ENCODE measurements at places on chromosomes 5 and 9.

DNA sequence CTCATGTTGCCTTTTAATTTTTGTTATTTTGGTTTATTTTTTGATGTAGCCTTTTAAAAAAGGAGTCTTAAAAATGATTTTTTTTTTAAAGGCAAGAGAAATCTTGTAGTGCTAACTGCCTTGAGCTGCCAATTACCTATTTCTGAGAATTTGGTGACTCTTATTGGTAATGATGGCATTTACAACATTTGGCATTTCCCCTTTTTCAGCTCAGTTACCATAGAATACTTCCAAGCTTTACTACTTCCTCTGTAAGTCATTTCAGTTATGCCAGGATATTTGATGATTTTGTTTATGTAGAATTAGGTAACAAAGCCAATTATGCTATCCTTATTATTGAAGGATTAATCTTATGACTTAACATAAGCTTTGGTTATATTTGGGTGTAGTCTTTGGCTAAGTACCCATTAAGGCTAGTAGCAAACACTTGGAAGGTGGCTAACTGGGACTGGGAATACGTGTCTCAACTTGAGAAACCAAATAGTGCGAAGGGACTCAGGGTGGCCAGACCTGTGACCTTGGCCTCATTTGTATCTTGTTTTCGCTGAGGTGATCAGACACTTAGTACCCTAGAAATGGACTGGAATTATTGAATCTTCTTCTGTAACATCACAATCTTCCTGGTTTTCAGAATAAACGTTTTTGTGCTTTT lies 27.7 kb downstream of the CDC37L1 start:
- DNase-seq = no peak

DNA sequence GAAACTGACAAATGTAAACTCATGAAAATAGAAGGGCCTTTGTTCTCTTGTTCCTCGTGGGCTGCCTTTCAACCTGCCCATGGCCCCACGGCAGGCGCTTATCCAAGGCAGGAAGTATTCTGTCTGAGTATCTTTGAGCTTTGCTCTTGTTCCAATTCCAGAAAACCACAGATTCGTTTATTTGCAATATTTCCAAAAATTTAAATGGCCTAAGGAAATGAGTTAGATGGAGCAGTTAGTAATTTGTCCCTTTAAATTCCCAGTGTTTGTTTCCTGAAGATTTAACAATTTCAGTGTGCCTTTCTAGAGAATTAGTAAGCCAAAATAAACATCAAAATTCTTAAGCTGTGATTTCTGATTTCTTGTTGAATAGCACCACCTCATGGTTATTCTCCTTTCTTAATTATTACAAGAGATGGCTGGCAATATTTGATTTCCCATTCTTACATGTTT lies 299.4 kb upstream of the RASA1 start:
- DNase-seq = no peak

DNA sequence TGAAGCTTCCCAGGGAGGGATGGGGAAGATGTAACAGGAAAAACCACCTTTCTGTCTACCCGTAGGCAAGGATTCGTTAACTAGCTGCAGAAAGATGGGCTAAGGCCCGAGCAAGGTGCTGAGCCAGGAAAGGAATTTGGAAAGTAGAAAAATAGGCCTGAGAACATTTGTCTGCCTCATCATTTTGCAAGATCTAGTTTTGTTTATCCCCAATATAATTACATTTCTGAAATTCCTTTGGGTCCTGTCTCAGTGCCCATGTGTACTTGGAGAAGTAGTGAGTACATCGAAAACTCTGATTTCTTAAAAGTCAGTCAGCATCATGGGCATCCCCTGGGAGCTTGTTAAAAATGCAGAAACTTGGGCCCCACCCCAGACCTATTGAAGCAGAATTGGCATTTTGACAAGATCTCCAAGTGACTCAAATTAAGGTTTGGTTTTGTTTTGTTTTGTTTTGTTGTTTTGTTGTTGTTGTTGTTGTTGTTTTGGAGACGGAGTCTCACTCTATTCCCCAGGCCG lies 52.1 kb upstream of the CEMIP2 start:
- no peak for DNase-seq

DNA sequence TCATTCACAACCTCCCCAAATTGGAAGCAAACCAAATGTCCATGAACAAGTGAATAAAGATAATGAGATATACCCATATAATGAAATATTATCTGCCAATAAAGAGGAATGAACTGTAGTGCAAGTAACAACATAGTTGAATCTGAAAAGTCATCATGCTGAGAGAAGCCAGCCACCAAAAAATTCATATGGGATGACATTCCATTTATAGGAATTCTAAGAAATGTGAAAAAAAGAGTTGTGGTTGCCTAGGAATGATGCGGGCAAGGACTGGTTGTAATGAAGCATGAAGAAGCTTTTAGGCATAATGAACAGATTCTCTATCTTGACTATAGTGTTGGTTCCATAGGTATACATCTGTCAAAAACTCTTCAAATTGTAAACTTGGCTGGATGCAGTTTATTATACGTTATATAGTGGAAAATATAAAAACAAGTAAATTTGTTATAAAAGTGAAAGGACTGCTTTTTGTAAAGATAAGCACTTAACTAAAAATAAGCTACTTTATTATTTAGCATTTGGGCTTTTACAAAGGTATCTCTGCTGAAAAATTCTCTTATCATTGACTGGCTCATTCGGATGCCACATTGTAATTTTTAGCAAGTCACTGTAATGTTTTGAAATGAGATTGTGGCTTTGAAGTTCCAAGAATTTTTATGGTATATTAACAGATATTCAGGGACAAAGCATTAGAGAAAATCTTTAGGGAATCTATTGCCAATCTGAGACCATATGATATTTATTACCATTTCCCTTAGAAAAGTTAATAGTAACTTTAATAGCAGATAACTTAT lies 21.2 kb upstream of the TTC23L start:
- no peak for DNase-seq

DNA sequence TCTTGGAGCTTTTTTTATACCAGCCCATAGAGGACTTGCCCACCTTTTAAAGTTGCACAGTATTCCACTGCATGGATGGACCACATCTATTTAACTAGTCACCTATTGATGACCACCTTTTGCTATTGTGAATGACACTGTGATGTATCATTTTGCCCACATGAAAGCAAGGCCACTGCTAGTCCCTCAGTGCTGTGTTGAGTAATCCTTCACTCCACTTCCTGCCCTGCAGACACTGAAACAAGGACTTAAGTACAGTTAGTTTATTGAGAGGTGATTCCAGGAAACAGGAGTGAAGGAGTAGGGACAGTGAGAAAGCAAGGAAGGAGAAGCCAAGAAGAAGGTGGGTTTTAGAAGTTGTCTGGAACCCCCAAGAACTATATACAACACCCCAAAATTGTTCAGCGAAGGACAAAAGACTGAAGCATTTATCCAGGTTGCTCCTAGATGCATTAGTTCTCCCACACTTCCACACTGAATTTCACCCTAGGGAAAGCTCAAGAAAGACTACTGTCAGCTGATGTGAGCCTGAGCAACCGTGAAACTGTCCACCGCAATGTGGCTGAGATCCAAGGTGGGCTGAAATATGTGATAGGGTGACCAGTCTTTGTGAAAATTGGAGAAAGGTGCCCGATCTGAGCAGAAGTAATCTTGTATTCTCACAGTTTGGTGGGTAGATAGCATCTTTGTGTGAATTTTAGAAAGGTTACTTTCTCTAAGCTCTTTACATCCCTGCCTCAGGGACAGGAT lies 45.2 kb upstream of the ANKRD31 start:
- no peak for DNase-seq

DNA sequence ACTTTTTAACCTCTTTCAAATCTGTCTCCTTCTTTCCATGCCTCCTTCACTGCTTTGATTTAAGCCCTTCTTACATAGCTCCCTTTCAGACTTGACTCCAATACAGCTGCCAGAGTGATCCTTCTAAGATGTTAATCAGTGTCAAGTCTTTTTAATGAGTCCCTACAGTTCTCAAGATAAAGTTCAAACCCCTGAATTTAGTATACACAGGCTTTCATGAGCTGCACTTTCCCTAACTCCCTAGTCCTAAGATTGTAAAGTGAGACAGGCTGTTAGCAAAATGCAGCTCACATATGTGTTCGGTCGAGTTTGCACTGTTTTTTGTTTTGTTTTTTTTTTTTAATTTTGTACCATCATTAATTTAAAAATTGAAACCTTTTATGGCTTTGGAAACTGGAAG lies 190.4 kb upstream of the VCAN start:
- no peak for DNase-seq
